Stimulated activated naive CD4-positive, alpha-beta T cell treated with Interleukin-2 at 50 U/mL for 16 hours (primary cell): ENCODE measurements at places on chromosomes 2 and 18.

GRCh38 chr18:4878480-4878879 lies 318.6 kb downstream of the AKAIN1 start:
- no peak for DNase-seq

DNA sequence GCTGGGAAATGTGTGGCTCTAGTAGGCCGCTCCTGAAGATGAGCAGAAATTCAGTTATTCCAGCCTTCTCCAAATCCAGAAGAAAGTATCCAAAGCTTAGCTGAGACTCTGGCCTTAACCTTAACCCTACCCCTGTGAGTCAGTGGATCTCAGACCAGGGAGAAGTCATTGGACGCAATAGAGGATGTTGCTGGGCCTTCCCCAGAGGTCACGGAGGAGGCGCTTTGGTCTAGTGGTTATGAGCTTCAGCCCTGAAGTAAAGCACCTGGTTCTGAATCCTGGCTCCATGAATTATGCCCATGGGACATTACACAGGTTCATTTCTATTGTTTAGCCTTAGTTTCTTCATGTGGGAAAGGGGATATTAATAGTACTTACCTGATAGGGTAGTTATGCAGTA lies 24.0 kb downstream of the PKDCC start:
- no peak for DNase-seq

GRCh38 chr2:117087535-117088291 lies 726.8 kb upstream of the DDX18 start:
- DNase-seq, result no peak

GRCh38 chr18:42242758-42243157 lies 287.7 kb downstream of the PIK3C3 start:
- no peak for DNase-seq

DNA sequence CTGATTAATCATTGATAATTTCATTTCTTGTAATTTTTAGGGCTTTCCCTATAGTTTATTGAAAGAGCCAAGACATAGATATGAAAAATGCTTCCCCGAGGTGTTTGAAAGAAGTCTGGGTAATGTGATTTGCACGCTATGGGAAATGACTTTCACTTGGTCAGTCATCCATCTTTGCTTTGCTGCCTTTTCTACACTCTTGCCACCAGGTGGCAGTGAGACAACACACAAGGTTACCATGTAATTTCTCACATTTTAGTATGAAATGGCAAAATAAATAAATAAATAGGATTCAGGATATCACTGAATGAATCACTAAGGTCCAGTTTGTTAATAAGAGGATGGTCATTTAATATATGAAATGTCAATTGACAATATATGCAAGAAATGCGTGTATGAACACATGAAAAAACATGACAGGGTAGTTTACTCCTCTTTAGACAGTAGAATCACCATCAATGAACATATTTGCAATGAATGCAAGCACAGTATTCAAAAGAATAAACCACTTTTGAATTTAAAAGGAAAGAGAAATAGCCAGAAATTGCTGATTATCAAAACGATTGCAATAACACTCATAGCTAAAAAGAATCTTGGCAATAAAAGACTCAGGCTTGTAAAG lies 52.2 kb upstream of the KCNH7 start:
- no peak for DNase-seq

DNA sequence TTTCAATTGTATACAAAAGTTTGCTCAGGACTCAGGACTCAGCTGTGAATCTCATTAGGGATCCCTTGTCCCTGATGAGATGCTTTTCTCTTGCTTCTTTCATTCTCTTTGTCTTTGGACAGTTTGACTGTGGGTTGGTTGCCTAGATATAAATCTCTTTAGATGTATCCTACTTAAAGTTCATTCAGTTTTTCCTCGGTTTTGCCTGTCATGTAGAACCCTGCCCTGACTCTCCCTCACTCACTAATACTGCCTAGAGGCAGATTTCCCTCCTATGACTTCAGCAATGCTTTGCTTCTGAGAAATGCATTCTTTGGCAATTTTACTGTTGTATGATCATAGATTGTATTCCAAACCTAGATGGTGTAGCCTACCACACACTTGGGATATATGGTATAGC lies 421.4 kb upstream of the TCF4 start:
- DNase-seq, result no peak

GRCh38 chr2:138564586-138565229 lies 63.1 kb downstream of the SPOPL start:
- DNase-seq, result no peak

GRCh38 chr18:48238206-48238605 lies 171.0 kb downstream of the ZBTB7C start:
- no peak for DNase-seq

GRCh38 chr18:457521-458412 lies 42.7 kb downstream of the COLEC12 start:
- DNase-seq, result no peak

DNA sequence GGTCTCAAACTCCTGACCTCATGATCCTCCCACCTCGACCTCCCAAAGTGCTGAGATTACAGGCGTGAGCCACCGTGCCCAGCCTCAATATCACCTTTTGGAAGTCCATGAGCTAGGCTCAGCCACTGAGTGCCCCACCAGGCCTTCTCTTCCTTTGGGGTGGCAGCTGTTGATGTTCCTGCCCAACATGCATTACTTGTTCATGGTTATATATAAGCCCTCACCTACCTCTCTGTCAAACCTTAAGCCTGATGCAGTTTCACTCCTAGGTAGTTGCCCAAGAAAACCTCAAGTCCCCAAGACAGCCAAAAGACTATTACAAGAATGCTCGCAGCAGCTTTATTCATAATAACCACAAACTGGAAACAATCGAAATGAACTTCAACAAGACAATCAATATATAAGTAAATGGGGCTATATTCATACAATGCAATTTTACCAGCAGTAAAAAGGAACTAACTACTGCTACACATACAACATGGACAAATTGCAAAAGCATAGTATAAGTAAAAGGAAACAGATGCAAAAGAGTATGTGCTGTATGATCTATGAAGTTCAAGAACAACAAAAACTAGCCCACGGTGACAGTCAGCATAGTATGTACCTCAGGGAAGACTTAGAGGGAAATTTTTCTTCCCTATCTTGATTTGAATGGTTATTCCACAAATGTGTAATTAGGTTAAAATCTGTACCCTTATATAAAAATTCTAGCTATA lies 59.6 kb upstream of the REL start:
- DNase-seq, result no peak
